ENCODE measurements at places on chromosomes 5 and 9.

GRCh38 chr9:3721096-3721495 lies 195.3 kb upstream of the RFX3 start:
- peak; percentile 70 for DNase-seq

DNA sequence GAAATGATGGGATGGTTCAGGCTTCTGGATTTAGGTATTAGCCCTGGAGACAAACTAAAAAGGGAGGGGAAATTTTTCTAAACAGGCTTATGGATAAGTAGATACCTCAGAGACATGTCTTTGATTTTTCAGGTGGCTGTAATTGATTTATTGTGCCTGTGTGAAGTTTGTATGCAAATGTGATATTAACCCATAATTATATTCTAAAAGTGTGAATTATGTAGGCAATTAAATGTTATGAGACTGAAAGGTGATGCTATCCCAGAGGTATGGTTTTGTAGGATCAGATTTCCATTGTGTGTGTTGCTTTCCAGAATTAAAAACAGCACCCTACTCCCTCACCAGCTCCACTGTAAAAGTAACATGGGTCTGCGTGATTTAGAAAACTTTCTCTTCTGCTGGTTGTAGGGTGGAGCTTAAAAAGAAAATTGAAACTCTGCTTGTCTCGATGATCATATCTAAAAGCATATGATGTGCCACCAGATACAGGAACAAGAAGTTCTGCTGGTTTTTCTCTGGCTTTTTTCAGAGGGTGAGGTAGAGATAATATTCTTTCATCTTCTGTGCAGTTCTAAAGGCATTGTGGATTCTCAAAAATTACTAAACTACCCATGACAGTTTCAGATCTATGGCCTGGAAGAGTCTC lies 71.8 kb upstream of the TAF11L2 start:
- no peak for DNase-seq

- DNase-seq: no peak
Observed at GRCh38 chr5:167453246-167454030, 838.0 kb upstream of the WWC1 start.

DNA sequence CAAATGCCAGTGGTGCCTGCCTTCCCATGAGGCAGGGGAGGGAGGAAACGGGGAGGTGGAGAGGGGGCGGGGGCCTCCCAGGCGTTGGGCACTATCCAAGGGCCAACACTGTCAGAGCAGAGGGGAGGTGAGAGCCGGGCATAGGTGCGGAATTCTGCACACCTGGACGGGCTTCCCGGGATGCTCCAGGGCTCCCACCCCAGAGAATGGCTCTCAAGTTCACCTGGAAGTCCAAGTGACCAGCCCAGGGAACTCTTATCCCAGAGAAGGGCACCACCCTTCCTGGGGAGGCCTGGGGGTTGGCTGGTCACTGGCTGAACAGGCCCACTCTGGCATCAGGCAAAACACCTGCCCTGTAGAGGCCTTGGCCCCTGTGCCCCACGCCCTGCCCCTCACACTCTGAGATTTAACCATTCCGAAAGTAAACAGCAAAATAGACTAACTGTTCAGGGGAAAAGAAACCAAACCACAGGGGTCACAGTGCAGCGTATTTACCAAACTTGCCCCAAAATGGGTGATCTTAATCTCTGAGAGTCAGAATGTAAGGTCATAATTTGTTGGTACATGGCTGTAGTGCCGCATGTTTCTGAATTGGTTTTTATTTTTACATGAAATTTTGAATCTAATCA lies 2.7 kb downstream of the CSF2 start:
- DNase-seq: no peak

Data from NCI-H524 (cell line).